Right atrium auricular region (tissue), 2 donors: ENCODE measurements at places on chromosomes 7 and 10.

DNA sequence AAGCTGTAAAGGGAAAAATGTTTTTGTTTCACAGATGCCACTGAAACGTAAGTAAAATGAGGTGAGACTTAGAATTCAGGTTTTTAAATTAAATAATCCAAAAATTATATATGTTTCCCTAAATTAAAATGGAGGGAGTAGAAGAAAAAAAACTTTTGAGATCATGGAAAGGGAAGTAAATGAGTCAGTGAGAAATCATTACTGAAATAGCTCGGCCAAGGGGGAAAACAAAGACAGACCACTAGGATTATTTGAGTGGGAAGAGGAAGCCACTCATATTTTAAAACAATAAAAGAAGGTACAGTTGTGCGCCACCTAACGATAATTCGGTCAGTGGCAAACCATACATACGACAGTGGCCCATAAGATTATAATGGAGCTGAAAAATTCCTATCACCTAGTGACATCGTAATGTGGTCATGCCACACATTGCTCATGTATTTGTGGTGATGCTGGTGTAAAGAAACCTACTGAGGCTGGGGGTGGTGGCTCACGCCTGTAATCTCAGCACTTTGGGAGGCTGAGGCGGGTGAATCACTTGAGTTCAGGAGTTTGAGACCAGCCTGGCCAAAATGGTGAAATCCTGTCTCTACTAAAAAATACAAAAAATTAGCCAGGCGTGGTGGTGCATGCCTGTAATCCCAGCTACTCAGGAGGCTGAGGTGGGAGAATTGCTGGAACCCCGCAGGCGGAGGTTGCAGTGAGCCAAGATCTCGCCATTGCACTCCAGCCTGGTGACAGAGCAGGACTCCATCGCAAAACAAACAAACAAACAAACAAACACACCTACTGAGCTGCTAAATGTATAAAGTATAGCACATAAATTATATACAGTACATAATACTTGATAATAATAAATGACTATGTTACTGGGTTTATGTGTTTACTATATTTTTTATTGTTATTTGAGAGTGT is 64.7 kb downstream of the MKX start:
- H3K27ac ChIP-seq, result no peak overlapping the region
- H3K4me3 ChIP-seq, result no peak overlapping the region
- H3K36me3 ChIP-seq, result no peaks in the 10 kb centered on the region
- H3K27me3 ChIP-seq, result no peaks in the 10 kb centered on the region
- no peak for DNase-seq

- no peak overlapping the region for H3K4me3 ChIP-seq
- H3K27me3 ChIP-seq, result peaks cover 74% of the 10 kb centered on the region
- H3K27ac ChIP-seq, result no peak overlapping the region
- no peak for DNase-seq
- H3K36me3 ChIP-seq, result no peaks in the 10 kb centered on the region
Measured at GRCh38 chr7:27189997-27190748, 5.1 kb upstream of the HOXA11 start.

- H3K4me1 ChIP-seq, result no peaks in the 10 kb centered on the region
- DNase-seq, result no peak
- H3K27ac ChIP-seq, result no peak overlapping the region
- H3K36me3 ChIP-seq, result no peaks in the 10 kb centered on the region
- no peak overlapping the region for H3K4me3 ChIP-seq
Measured at GRCh38 chr10:48551861-48552591, 52.8 kb downstream of the ARHGAP22 start.

GRCh38 chr10:90920986-90921666 is at the start of gene ANKRD1:
Gene ANKRD1 (minus strand): TSS chr10:90921087. CDS start chr10:90921027, 60 bp downstream.
- DNase-seq, result peak; percentile 74
- peaks cover 39% of the 10 kb centered on the region for H3K36me3 ChIP-seq
- no peaks in the 10 kb centered on the region for H3K27me3 ChIP-seq
- H3K27ac ChIP-seq, result peak within 1 kb of the TSS; percentile 92

DNA sequence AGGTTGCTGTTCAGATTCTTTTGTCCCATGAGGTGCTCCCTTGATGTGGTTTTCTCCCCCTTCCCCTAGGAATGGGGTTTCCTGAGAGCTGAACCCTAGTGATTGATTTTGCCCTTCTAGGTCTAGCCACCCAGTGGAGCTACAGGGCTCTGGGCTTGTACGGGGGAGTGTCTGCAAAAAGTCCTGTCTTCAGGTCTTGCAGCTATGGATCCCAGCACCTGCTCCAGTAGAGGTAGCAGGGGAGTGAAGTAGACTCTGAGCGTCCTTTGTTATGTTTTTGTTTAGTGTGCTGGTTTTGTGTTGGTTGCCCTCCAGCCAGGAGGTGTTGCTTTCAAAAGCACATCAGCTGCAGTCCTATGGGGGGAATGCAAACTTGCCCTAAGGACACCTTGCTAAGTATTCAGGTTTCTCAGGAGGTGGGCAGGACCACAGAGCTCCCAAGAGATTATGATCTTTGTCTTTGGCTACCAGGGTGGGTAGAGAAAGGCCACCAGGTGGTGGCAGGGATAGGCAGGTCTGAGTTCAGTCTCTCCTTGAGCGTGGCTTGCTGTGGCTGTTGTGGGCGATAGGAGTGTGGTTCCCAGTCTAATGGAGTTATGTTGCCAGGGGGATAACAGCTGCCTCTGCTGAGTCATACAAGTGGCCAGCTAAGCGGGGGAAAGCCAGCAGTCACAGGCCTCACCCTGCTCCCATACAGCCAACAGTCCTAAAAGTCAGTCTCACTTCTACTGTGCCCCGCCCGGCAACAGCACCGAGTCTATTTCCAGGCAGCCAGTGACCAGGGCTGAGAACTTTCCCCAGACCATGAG is 92.4 kb upstream of the JCAD start:
- no peak overlapping the region for H3K4me3 ChIP-seq
- H3K27ac ChIP-seq, result no peak overlapping the region
- no peaks in the 10 kb centered on the region for H3K4me1 ChIP-seq
- peak; percentile 84 for DNase-seq

GRCh38 chr7:134165252-134165651 is 38.1 kb downstream of the LRGUK start:
- DNase-seq, result no peak
- no peaks in the 10 kb centered on the region for H3K4me1 ChIP-seq
- H3K27me3 ChIP-seq, result no peaks in the 10 kb centered on the region
- H3K36me3 ChIP-seq, result no peaks in the 10 kb centered on the region
- H3K4me3 ChIP-seq, result no peak overlapping the region

- no peaks in the 10 kb centered on the region for H3K27me3 ChIP-seq
- H3K4me1 ChIP-seq, result peaks cover 7% of the 10 kb centered on the region
- H3K36me3 ChIP-seq, result peaks cover 51% of the 10 kb centered on the region
- H3K4me3 ChIP-seq, result no peak overlapping the region
- no peak for DNase-seq
Measured at GRCh38 chr10:102004376-102004775, 51.6 kb downstream of the ARMH3 start.

GRCh38 chr7:22884911-22885788 is 62.5 kb upstream of the TOMM7 start:
- H3K27ac ChIP-seq, result no peak overlapping the region
- no peak for DNase-seq
- H3K36me3 ChIP-seq, result no peaks in the 10 kb centered on the region
- H3K4me1 ChIP-seq, result no peaks in the 10 kb centered on the region
- H3K27me3 ChIP-seq, result no peaks in the 10 kb centered on the region

- no peak overlapping the region for H3K4me3 ChIP-seq
- H3K27ac ChIP-seq, result no peak overlapping the region
- H3K4me1 ChIP-seq, result no peaks in the 10 kb centered on the region
- DNase-seq, result no peak
Measured at GRCh38 chr7:46432708-46433107, 511.6 kb upstream of the IGFBP3 start.

DNA sequence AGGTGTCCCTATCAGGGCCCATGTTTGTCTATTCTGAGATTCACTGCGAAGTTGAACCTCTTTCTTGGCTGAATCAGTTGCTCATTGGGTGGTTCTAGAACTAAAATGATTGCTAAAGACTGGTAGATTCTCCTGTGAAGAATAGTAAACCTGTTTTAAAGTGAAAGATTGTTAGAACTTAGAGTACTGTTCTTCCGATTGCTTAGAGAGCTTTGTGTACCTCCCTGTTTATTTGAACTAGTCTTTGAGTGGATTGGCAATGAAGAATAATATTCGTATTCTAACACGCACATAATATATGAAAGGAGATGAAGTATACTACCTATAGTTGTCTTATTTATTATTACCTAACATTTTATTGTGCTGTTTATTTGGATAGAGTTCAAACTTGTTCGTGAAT is 124.8 kb upstream of the RPA3 start:
- no peaks in the 10 kb centered on the region for H3K27me3 ChIP-seq
- H3K4me1 ChIP-seq, result no peaks in the 10 kb centered on the region
- no peak for DNase-seq
- H3K27ac ChIP-seq, result no peak overlapping the region

DNA sequence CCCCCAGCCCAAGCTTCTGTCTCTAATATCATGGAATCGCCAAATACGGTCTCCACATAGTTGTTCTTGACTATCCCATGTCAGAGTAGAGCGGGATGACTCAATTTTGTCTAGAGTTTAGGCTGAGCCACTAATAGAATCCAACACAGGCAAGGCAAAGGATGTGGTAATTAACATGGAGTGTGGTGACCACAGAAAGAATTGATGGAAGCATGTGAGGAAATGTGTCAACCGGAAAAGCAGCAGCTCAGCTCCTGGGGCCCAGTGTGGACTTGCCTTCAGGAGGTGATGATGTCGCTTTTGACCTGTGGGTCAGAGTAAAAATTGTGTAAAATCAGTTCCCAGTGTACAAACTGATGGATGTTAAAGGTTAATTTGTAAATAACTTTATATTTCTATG is 139.3 kb upstream of the KLF6 start:
- no peak for DNase-seq
- H3K4me1 ChIP-seq, result no peaks in the 10 kb centered on the region
- H3K36me3 ChIP-seq, result no peaks in the 10 kb centered on the region
- H3K27ac ChIP-seq, result no peak overlapping the region

DNA sequence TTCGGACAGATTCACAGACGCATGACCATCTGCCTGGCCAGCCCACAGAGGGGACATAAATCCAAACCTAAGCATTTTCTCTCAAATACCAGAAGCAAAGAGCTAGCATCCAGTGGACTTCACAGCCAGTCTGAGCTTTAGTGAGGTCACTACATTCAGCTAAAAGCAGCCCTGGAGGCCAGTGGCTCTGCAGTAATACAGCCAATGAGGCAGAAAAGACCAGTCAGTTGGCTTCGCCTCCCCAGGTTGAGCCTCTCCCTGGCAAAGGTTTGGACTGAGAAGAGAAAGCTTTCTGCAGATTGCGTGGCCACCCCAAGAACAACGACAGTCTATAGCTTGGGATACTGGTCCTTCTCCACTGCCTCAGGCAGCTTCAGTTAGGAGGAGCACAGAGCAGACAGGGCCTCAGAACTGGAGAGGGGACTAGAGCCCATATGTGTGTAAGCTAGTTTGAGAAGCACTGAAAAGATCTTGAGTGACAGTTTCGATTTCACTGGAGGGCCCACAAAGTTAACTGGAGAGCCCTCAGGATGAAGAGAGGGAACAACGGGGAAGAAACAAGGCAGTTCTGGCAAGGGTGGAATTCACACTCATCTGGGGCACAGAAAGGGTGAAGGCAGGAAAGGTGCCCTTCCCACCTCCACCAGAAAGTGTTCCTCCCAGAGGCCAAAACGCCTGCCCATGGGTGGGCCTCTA is 3.8 kb downstream of the WDR91 start:
- H3K4me3 ChIP-seq, result no peak overlapping the region
- H3K27me3 ChIP-seq, result no peaks in the 10 kb centered on the region
- H3K27ac ChIP-seq, result no peak overlapping the region
- no peaks in the 10 kb centered on the region for H3K4me1 ChIP-seq

- no peaks in the 10 kb centered on the region for H3K4me1 ChIP-seq
- H3K27ac ChIP-seq, result no peak overlapping the region
- no peak overlapping the region for H3K4me3 ChIP-seq
Measured at GRCh38 chr7:156907656-156908055, 14.7 kb upstream of the LMBR1 start.

GRCh38 chr7:1733206-1733907 is 63.3 kb downstream of the ELFN1 start:
- peak overlapping the region; percentile 66 for H3K27ac ChIP-seq
- H3K36me3 ChIP-seq, result peaks cover 3% of the 10 kb centered on the region
- no peaks in the 10 kb centered on the region for H3K27me3 ChIP-seq
- no peak overlapping the region for H3K4me3 ChIP-seq
- no peak for DNase-seq
- no peaks in the 10 kb centered on the region for H3K4me1 ChIP-seq

GRCh38 chr7:100896732-100897608 is 1.3 kb upstream of the ACHE start:
- peaks cover 24% of the 10 kb centered on the region for H3K4me1 ChIP-seq
- no peaks in the 10 kb centered on the region for H3K36me3 ChIP-seq
- no peak for DNase-seq
- no peaks in the 10 kb centered on the region for H3K27me3 ChIP-seq
- no peak overlapping the region for H3K27ac ChIP-seq

DNA sequence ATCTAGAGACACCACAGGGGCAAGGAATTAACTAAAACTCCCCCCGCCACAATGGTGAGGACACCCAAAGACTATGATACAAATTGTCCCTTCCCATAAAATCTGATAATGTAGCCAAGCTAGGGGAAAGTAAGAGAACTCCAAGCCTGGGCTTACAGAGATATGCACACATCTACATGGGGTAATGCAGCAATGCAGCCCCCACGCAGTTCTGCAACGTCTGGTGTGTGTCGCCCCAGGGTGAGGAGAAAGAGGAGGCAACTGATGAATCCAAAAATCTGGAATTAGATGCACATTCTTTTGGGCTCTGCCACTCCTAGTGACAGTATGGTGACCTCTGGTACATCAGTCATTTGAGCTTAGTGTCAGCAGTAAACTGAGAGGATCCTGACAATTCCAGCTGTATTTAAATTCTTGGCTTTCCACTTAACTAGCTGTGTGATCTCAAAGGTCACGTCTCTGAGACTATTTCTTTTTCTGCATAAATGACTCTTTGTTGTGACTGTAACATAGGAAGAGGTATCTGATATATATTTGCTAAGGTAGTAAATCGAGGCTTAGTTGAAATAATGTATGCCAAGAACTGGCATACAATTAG is 51.5 kb downstream of the PIP4K2A start:
- H3K36me3 ChIP-seq, result no peaks in the 10 kb centered on the region
- H3K4me3 ChIP-seq, result no peak overlapping the region
- no peaks in the 10 kb centered on the region for H3K27me3 ChIP-seq
- no peak overlapping the region for H3K27ac ChIP-seq
- no peak for DNase-seq

DNA sequence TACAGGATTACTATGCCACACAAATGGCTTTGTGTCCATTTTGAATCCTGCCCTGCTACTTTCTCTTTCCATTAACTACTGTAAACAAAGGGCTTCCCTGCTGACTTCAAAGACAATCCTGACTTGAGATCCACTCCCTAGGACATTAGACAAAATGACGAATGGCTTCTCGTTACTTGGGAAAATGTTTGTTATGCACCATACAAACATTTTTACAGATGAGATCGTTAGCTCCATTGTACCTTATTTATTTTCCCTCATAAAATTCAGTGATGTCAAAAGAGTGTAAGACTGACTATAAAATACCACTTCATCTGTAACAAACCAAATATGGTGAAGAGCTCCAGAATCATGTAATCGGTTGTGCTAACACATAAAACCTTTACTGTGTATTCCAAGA is 121.8 kb downstream of the CD36 start:
- H3K4me1 ChIP-seq, result no peaks in the 10 kb centered on the region
- H3K27ac ChIP-seq, result no peak overlapping the region
- no peaks in the 10 kb centered on the region for H3K27me3 ChIP-seq
